ENCODE measurements at places on chromosomes 1 and 21. TPM values are rescaled to one million over a fixed set of nuclear protein-coding genes. Genes with fewer than 3 reads are reported as not detected.
A peak's percentile ranks its signal among the peaks of the same experiment; 100 is the strongest.

DNA sequence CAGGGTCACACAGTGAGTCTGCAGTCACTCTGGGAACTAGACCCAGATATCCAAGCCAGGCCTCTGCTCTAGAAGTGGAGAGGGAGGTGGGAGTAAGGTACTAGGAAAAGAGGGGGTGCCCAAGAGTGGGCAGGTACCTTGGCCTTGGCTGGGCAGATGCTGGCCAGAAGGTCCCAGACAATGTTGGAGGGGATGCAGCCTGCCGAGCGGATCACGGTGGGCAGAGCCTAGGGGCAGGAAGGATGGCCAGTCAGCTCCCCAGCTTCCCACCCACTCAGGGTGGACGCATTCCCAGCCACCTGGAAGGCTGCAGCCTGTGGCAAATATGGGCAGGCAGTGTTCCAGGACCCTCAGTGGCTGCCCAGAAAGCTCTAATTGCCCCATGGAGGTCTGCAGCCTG is 23.3 kb downstream of the SPOCD1 start:
- peak; percentile 58 for DNase-seq

DNA sequence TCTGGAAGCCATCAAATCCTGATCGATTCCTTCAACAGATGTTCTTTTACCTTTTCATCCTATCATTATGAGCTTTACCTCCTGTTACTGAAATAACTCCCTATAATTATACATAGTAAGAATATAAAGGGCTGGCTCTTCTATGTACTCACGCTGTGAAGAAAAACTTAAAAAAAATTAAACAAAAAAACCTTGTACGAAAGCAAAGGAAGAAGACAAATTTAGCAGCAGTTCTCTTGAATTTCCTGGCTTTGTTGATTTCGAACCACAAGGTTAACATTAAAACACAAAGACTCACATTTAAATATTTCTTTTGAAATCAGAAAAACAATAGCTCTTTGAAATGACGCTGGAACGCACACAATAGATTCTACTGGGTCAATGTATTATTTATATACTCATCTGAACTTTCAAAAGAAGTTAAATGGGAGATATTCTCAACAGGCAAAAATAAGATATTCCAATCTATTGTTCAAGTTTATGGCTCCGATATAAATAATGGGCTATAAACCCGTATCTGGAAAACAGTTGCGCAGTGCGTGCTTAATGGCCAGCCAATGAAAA is 13.6 kb upstream of the SPEN start:
- no peak for DNase-seq

DNA sequence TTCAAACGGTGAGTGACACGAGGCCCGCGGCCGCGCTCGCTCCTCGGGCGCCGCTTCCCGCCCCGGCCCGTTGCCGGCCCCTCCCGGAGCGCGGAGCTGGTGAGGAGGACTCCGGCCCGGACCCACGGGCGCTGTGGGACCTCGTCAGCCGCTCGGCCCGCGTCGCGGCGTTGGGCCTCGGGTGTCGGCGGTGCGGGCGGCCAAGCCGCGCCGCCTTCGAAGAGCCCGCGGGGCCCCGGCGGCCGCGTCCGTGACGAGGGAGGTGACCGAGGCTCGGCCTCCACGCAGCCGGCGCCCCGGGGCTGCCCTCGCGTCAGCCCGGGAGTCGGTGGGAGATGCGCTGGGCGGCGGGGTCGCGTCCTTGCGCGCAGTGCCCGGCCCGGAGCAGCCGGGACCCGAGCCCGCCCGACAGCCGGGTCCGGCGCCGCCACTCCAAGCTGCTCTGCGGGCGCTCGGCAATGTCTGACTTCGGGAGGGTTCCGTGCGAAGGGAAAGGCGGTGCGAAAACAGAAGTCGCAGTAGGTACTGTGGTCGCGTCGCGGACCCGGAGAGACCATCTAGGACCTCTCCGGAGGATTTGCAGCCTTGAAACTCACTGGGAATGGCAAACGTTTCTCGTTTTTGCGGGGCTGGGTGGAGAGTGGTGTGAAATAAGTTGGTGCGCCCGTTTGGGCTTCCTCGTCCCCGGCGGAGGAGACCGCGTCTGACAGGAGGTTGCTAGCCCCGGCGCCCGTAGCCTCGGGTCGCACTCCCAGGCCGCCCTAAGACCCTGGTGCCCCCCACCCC is 829 bp downstream of the SPEN start:
- peak; percentile 78 for DNase-seq

- no peak for DNase-seq
Measured at GRCh38 chr1:174535207-174535606, 87.4 kb downstream of the GPR52 start.

DNA sequence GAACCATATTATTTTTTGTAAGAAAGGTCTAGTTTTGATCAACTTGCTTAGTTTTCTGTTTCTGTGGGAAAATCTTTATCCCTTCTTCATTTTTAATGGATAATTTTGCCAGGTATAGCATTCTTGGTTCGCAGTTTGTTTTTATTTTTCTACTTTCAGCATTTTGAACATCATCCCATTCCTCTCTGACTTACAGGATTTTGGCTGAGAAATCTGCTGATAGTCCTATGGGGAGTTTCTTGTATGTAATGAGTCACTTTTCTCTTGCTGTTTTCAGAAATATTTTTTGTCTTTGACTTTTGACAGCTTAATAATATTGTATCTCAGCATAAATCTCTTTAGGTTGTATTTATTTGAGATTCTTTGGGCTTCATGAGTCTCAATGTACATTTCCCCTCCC is 389.1 kb downstream of the PBX1 start:
- DNase-seq: no peak

DNA sequence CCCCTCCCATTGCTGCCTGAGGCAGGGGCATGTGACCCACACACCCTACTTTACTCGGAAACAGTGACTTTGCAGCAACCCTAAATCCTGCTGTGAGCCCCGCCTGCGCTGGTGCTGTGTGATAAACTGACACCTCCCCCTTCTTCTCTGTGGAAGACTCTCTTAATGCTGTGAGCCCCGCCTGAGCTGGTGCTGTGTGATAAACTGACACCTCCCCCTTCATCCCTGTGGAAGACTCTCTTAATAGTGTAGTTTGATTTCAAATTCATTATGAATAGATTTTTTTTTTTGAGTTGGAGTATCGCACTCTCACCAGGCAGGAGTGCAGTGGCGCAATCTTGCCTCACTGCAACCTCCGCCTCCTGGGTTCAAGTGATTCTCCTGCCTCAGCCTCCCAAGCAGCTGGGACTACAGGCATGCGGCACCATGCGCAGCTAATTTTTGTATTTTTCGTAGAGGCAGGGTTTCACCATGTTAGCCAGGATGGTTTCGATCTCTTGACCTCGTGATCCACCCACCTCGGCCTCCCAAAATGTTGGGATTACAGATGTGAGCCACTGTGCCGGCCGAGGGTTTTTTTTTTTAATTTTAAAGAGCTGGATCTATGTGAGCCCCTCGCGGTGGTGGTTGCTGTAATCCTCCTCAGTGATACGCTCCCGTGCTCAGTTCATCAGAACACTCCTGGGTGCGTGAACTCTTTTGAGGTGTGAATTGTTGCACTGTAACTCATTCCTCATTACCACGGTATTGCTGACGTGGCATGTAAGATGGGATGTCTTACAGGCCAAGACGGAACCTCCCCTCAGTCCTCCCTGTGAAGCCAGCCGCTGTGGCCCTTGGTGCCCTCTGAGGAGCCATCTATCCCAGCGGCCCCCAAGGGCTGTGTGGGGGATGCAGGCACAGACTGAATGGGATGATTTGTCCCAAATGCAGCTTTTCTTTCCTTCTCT is 60.3 kb downstream of the GALNT2 start:
- DNase-seq: no peak

DNA sequence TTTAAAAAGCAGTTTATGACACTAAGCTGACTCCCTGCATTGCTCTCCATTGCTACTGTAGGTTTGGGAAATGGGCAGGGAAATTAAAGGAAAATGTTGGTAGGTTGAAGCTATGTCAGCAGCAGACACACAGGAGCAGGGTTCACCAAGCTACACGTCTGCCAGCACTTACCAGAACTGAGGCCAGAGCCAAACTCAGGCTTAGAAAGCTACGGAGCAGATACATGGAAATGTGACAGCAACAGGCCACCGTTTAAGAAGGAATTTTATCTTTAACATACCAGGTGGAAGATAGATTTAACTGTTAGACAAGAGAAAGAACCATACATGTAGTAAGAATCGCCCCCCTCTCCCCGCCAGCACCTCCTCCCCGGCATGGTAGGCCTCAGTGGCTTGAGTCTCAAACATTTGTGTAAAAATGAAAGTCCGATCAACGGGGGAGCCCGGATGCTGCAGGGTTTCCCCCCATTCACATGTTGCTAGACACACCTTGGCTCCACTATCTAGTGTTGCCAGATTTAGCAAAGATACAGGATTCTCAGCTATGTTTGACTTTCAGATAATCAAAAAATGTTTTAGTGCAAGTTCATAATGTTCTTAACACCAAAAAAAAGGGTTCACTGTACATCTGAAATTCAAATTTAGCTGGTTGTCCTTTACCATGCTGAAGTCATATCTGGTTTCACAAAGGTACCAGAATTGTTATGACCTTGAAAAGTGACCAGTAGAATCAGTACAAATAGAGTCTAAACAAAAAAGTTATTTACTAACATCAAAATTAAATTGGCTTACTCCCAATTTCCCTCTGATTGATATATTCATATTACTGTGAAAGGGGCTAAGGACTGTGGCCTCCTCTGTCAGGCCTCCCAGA is 6.7 kb downstream of the OR2T11 start:
- DNase-seq: no peak

DNA sequence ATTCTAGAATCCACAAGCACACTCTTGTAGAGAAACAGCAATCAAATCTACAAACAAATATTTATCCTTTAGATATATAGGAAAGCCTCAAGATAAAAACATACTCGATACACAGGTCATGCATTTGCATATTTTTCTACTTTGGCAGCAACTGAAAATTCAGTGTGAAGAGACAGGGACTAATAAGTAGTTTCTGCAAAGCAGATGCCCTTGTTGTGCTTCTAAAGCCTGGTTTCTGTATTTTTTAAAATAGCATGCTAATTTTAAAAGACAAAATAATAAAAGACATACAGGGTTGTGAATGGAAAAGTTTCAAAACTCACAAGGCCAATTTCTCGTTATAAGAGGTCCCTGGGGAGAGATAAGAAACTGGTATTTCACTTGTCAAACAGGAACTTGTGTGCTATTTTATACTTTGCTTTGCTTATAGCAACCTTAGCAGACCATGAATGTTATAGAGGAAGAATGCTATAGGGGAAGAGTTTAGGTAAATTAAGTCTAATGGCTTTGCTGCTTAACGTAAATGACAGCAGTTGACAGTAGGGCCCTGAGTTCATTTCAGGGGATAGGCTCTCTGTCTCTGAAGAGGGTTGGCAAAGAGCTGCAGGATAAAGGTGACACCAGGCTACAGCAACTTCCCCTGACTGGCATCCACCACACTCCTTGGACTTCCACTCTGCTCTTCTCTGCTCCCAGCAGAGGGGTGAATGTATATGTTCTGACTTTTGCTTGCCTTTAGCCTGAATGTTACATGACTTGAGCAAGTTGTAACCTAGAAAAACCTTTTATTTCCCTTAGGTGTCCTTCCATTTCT is 9.4 kb upstream of the RGS13 start:
- no peak for DNase-seq

- DNase-seq: no peak
Measured at GRCh38 chr1:230049731-230050130, 17.3 kb upstream of the GALNT2 start.

GRCh38 chr1:233625510-233625981 is 11.6 kb downstream of the KCNK1 start:
- no peak for DNase-seq

GRCh38 chr1:111101854-111102642 is 37.8 kb downstream of the DRAM2 start:
- DNase-seq: no peak

DNA sequence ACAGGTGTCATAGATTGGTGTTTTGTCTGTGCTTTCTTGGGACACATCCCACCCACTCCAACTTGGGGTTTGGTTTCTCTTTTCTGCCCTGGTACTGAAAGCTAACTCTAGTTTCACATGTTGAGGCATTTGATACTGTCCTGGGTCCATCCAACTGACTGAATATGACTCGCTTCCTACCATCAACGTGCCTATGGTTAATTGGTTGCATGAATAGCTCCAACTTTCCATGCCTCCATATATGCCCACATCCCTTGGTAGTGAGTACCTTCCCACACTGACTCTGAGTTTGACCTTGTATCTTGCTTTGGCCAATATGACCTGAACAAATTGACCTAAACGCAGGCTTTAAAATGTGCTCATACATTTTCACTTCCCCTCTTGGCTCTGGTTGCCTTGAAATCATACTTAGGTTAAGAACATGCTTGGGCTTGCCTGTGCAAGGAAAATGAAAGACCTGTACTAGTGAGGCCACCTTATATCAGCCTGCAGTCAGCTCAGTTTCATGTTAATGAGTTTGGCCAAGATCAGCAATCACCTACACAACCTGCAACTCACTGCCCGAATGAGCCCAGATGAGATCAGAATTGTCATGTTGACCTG is 81.0 kb upstream of the KCNK2 start:
- no peak for DNase-seq

DNA sequence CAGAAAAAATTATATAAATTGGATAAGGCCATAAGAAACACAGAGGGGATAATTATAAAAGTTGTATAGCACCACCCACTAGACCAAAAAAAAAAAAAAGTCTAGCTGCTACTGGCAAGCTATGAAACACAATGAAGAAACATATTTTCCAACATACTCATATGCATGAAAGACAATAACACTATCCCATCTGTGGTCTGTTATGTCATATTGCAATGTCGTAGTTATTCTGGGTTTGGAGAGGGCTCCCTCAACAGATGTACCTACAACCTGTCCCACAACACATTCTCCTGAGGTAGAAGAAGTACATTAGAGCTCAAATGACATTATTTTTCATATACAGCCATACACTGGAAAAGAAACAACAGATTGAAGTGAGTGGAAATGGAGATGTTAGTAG is 517.6 kb upstream of the ADGRL4 start:
- DNase-seq: no peak

GRCh38 chr1:40692429-40692895 is 958 bp downstream of the NFYC start:
- DNase-seq: no peak

DNA sequence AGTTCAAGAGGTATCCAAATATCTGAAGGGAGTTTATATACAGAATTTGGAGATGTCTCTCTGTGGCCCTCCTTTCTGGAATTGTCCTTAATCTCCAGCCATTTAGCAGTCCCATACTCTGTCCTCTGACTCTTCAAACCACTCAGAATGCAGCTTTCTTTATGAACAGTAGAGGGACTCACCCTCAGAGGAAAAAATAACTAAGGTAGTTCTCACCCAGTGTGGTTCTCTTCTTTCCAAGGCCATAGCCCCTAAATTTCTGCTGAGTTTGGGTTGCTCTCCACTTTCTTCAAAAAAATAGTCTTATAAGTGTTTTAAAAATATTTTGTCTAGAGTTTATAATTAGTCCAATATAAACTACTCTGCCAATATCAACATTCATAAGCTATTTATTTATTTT is 369.7 kb downstream of the MATN1 start:
- no peak for DNase-seq

GRCh38 chr1:110227774-110228173 is 17.7 kb downstream of the KCNC4 start:
- DNase-seq: no peak

Gene MYOG
- total RNA-seq: 0.16 TPM

Gene FAM151A
- 0.22 TPM for total RNA-seq

Gene SPRR5
- not detected for total RNA-seq

Gene APCS
- not detected for total RNA-seq

Gene MEX3A
- 0.24 TPM for total RNA-seq

Gene SLC45A3
- 1.8 TPM for total RNA-seq
